Activated CD4-positive, alpha-beta T cell treated with anti-CD3 and anti-CD28 coated beads, Interleukin-2, amount 50 U/mL, for 48 hours (primary cell): ENCODE measurements at places on chromosomes 7 and 10.

DNA sequence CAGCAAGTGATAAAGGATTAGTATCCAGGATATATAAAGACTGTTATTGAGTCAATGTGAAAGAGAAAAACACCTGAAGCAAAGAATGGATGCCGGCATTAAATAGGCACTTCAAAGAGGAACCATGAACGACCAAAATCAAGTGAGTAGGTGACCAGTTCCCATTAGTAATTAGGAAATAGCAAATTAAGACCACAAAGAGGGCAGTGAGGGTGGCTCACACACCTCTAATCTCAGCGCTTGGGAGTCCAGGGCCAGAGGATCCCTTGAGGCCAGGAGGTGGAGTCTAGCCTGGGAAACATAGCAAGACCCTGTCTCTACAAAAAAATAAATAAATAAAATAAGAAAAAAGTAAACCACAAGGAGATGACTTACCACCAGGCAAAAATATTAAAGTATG lies 1.5 kb upstream of the ANTXRL start:
- DNase-seq = peak; percentile 3

DNA sequence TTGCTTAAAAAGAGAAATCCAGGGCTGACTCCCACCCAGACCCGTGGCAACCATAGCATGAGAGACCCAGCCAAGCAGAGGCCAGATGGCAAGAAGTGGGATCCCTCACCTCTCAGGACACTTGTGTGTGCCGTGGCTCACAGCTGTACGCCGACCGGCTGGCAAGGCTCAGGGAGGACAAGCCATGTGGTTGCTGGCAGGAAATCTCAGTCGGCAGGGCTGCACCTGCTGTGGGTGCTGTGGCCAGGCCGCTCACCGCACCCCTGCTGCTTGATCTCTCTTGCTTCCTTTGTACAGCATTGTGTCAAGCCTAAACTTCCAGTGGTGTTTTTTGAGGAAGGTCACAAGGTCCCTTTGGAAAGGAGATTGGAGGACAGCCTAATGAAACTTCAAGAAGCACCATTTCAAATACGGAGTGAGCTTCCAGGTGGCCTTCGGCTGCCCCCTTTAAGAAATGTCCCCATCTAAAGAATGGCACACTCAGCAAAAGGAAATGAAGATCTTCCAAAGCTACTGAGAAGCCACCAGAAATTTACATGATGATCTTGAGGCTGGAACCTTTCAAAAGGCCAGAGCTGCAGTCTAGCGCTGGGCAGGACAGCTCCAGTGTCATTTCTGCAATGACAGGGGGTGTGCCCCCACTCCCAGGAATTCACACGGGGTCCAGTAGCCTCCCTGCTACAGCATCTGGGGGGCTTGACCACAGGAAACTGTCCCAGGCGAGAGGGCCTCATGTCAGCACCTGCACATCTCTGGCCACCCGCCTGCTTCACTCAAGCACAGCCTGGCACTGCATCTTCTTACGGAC lies 409.0 kb upstream of the MGMT start:
- peak; percentile 16 for DNase-seq

DNA sequence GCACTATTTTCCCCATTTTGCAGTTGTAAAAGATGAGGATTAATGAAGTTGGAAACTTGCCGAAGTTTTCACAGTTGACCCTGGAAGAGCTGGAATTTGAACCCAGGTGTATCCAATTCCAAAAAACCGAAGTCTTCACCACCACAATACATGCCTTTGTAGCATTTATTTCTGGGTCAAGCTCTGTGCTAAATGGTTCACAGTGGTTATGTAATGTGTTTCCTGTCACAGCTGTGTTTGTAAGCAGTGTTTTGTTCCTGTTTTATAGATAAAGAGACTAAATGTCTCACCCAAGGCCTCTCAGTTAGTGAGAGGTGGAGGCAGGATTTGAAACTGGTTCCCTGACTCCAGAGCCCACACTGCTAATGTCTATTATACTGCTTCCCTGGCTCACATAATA lies 17.6 kb downstream of the SFTPA2 start:
- DNase-seq = no peak

DNA sequence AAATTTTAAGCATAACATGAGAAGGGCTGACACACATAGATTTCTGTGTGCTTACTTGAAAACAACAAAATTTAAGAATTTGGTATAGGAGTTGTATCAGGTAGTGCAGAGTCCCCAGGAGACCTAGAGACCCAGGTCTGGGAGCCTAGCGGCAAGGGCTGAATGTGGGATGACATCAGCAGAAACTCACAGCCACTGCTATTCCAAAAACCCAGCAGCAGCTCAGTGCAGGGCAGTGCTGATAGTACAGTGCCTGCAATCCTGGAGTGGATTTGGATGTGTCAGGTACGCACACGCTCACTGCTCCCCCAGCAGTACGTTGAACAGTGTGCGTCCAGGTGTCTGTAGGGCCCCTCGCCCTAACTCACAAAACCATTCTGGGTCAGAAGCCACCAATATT lies 87.1 kb downstream of the EGFR start:
- no peak for DNase-seq

- no peak for DNase-seq
Observed at GRCh38 chr7:37445064-37445723, 3.5 kb downstream of the ELMO1 start.

DNA sequence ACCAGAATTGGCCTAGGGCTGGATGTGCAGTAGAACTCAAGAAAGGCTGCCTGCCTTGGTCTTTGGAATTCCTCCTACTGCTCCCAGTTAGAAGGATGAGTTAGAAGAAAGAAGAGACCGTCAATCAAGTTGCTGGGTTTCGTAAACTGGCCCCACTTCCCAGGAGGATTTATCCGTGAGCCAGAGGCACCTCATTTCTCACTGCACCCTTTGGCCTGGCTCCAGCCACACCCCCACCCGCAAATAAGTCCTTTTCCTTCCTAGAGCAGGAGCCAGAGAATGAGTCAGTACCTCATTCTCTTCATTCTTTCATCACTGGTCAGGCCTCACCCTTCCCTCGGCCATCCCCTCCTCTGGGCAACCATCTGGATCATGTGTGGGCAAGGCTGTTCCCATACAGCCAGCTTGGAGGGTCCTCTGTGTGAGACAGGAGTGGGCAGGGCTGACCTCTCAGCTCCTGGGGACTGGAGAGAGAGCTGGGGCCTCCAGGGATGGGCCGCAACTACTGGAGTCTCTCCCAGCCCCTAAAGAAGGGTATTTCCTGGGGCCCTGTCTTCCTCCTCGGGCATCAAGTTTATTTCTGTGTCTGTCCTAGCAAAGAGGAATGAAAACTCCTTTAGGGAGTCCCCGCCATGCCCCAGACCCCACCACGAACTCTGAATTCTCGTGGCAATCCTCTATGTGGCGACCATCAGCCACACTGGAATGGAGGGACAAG lies 87.2 kb upstream of the DUSP5 start:
- DNase-seq = no peak

GRCh38 chr10:29835055-29835454 lies 200.3 kb upstream of the SVIL start:
- no peak for DNase-seq

DNA sequence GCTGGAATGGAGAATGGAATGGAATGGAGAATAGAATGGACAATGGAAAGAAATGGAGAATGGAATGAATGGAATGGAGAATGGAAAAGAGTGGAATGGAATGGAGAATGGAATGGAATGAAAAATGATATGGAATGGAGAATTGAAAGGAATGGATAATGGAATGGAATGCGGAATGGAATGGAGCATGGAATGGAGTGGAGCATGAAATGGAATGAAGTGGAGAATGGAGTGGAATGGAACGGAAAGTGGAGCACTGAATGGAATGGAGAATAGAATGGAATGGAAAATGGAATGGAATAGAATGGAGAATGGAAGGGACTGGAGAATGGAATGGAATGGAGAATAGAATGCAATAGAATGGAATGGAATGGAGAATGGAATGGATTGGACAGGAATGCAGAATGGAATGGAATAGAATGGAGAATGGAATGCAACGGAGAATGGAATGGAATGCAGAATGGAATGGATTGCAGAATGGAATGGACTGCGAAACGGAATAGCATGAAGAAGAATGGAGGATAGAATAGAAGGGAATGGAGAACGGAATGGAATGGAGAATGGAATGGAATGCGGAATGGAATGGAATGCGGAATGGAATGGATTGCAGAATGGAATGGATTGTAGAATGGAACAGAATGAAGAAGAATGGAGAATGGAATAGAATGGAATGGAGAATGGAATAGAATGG lies 89.4 kb downstream of the NSUN6 start:
- no peak for DNase-seq

DNA sequence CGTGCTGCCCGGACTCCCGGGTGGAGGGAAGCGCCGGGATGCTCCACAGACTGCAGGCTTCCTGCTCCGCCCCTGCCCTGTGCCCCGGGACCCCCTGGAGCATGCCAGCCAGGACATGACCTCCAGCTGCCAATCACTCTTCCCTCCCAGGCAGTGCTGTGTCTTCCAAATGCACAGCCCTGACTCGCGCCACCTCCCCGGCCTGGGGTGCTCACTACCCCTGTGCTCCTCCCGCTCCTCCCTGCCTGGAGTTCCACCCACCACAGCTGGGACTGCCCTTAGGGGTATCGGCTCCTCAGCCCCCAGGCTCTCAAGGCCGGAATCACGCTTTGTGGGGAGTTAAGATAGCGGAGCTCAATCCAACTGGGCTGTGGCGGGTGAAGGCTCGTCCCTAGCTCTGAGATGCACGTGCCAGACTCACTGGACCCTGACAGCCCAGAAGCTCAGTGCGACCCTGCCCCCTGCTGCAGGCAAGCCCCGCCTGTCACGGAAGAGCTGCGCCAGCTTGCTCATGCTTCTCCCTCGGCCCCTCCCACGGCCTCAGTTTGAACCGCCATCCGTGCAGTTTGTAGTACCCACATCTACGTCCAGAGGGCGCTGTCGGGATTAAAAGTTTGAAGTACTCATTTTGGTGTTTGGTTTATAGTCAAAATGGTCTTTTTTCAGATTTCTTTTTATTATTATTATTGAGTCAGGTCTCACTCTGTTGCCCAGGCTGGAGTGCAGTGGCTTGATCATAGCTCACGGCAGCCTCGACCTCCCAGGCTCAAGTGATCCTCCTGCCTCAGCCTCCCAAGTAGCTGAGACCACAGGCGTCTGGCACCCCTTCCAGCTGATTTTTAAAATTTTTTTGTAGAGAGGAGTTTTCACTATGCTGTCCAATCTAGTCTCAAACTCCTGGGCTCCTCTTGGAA lies 142.5 kb upstream of the TCERG1L start:
- peak; percentile 84 for DNase-seq

DNA sequence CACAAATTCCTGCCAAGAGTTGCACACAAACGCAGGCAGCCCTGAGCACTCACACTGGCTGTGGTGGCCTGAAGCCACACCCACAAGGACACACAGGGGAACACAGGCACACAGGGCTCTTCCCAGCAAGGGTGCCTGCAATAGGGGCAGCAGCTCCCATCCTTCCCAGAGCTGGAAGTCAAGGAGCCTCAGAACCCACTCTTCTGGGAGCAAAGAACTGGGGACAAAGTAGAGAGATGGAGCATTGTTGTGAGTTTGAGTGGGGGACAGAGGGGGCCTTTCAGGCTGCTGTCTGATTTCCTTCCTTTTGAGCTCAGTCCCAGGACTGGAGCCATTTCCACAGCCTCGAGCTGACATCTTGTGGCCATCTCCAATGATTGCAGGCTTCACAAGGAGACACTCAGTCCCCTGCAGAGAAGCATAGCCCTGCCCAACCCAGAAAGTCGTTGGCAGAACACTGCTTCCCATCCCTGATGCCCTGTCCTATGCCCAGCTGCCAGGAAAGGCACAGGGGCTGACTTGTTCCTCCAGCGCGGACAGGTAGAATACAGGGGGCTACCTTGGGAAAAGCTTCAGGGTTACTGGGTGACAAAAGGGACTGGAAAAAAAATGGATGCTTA lies 34.4 kb upstream of the SLF2 start:
- DNase-seq = peak; percentile 36

GRCh38 chr7:86913709-86914108 lies 145.7 kb downstream of the ELAPOR2 start:
- no peak for DNase-seq

GRCh38 chr7:5216931-5217330 lies 26.9 kb downstream of the WIPI2 start:
- no peak for DNase-seq
